AG09309 (cell line): ENCODE measurements at places on chromosomes 16 and 17.

GRCh38 chr16:72983728-72984350 lies 64.1 kb downstream of the ZFHX3 start:
- DNase-seq: no peak

- no peak for DNase-seq
These were observed 4.3 kb upstream of the ALDOC start for GRCh38 chr17:28580959-28581358.

GRCh38 chr17:58648236-58648635 lies 43.6 kb downstream of the TEX14 start:
- no peak for DNase-seq

- no peak for DNase-seq
These were observed 43.3 kb downstream of the SALL1 start for GRCh38 chr16:51107742-51108141.

GRCh38 chr16:49343291-49343690 lies 30.3 kb upstream of the C16orf78 start:
- no peak for DNase-seq

- DNase-seq: no peak
These were observed 5.7 kb downstream of the IRX5 start for GRCh38 chr16:54936201-54936978.

DNA sequence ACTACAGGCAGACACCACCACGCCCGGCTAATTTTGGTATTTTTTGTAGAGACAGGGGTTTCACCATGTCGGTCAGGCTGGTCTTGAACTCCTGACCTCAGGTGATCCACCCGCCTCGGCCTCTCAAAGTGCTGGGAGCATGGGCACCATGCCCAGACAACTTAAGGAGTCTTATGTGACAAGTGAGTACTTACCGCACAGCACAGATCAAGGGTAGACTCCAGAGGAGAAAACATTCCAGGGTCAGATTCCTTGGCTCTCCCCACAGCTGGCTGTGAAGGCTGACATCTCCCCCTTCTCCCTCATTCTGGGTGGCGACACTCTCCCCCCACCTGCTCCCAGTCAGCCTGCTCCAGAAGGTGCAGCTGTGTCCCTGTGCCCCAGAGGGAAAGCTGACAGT lies 10.6 kb downstream of the ZSCAN10 start:
- no peak for DNase-seq

DNA sequence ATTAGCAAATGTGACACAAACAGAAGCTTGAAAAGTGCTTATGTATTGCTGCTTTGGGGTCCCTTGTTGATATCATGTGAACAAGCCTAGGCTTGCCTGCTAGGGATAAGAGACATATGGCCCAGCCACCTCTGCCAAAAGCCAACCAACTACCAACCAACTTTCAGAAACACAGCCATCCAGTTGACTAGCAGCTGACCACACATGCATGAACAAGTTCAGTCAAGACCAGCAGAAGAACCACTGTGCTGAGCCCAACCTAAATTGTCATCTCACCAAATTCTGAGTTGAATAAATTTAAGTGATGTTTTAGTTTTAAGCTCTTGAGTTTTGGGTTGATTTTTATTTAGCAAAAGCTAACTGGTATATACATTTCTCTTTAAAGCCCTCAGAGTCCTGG lies 3.5 kb downstream of the ERN2 start:
- no peak for DNase-seq

DNA sequence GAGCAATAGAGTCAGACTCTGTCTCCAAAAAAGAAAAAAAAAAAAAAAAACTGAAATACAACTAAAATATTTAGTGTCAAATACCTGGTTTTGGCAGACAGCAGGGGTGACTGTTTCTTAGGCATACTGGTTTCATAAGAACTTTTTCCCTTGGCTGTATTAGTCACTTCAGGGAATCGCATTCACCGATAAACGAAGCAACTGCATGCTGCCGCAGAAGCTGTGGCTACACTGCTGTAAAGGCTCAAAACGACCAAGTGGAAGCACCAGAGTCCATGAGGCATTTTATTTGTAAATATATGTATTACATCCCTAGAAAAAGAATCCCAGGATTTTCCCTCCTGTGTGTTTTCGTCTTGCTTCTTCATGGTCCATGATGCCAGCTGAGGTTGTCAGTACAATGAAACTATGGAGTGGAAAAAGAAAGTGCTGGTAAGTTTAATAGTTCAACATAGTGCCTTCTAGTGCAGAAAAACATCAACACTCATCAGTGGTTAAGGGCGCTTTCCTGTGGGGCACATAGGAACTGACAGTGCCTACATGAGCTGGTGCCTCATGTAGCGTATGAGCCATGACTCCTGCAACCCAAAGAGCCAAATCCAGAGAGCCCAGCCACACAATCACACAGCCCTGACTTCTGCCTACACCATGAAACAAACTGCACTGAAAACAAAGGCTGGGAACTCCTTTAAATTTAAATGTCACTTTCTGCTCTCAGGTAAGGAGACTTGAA lies 7.3 kb downstream of the RPS15A start:
- DNase-seq: no peak

DNA sequence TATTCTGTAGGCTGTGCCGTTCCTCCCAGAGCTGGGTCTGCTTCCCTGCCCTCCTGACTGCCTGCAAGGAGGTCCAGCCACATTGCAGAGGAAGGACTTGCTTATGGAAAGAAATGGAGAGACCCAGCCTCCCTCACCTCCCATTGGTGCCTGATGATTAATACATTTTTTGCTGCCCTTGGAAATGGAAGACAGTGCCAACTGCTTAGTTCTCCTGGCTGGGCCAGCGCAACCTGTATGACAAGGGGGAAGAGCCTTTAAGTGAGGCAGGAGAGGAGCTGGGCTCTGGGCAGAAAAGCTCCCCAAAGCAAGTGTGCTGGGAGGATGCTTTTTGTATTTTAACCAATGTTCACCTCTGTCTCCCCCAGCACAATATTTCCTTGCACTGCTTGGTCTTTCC lies 238.5 kb downstream of the SOX9 start:
- DNase-seq: no peak

- no peak for DNase-seq
These were observed 8.9 kb upstream of the TCF25 start for GRCh38 chr16:89864527-89864820.

DNA sequence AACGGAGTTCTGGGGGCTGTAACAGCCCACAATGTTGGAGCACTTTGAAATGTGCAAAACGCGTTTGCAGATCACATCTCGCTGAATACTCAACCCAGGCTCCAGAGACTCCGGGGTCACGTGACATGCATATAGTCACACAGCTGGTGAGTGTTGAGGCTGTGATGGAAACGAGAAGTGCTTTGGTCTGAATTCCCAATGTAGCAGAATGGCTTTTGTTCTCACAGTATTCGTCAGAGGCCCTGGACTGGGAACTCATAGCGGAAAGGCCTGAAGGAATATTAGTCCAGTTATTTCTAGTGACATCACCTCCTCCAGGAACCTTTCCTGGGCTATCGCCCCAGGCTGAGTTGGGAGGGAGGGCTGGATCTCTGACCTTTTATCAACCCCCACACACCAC lies 95.8 kb upstream of the CRHR1 start:
- no peak for DNase-seq

DNA sequence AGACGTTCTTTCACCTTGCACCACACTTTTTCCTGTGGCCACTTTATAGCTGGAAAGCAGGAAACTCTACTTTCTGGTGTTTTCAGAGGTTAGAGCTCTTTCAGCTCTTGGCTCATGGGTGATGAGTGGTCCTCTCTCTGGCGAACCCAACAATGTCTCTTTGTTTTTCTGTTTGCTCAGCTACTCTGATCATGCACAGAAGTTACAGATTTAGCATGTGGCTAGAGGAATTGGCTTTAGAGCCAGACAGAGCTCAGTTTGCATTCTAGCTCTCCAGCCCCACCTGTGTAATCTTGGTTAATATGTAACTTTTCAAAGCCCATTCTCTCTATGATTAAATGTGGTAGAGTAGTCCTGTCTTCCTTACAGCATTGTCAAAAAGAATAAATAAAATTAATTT lies 225.2 kb downstream of the HAPSTR1 start:
- DNase-seq: no peak

- DNase-seq: no peak
These were observed 713 bp downstream of the COX11 start for GRCh38 chr17:54967621-54968261.

- DNase-seq: no peak
These were observed 74.2 kb downstream of the CRISPLD2 start for GRCh38 chr16:84893849-84894599.

- no peak for DNase-seq
These were observed 50.7 kb upstream of the CNTNAP4 start for GRCh38 chr16:76226481-76226880.

DNA sequence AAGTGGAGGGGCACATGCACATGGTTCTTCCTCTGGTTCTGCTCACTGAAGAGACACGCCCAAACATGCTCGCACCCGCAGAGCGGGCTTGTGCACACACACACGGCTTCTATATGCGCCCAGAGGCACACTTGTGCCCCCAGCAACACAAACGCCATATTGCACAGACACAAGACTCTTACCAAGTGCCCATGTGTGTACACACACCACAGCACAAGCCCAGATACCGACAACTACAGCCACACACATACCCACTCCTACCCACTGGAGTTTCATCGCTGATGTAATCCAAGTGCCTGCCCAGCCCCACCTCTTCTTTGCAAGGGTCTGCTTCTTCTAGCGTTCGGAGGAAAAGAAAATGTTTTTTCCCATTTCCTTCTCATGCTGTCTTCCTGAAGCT lies 6.5 kb upstream of the PRR29 start:
- no peak for DNase-seq

- no peak for DNase-seq
These were observed 19.0 kb downstream of the CPNE2 start for GRCh38 chr16:57111420-57111819.

GRCh38 chr17:299546-299945 lies 53.1 kb downstream of the RPH3AL start:
- DNase-seq: no peak

DNA sequence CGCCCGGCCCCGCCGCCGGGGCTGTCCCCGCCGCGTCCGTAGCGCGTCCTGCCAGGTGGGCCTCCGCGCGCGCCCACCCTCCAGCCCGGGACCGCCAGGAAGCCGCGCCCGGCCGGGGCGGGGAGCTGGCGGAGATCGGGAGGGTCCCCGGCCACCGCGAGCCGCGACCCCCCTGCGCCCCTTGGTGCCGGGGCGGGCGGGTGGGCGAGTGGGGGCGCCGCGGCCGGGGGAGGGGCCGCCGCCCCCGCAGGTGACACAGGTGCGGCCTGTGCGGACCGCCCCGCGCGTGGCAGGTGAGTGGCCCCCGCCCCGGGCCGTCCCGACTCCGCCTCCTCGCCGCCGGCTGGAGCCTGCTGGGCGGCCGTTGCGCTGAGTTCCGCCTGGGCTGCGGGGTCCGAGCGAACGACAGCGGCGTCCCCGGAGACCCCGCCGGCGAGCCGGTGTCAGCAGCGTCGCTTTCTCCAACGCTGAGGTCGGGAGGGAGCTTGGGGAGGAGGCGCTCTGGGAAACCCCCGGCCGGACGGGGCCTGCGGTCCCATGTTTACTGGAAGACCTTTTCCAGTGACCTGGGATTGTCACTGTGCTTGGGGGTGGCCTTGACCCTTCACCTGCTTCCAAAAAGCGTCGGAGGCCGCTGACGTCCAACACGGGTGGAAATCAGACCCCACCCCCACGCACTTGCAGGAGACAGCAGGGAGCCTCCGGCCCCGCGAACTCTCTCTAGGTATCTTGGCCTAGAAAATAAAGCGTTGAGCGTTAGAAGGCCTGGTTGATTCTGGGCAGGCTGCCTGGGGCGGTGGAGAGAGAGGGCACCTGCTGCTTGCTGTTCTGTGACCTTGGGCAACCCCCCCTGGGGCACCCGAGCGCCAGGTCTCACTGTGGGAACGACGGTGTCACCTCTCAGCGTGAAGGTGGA lies 542 bp downstream of the KLHL36 start:
- no peak for DNase-seq

DNA sequence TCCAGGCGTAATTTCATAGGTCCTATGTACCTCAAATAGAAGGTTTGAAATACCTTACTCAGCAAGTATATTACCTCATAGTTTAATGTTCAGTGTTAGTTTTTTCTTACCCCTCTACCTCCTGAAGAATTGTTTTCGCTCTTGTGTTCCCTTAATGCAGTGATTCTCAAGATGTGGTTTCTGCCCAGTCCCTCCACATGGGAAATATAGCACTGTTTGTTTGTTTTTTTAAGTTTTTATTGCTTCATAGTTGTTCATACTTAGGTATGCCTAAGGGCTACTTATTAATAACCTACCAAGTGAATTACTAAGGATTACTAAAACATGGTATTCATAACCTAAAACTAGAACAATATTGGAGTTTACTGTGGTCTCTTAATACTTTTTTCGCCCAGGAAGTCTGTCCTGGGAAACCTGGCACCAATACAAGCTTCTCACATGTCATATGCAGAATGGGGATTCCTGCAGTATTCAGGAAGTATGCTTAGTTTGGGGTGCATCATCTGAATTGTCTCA lies 5.0 kb downstream of the RSPRY1 start:
- DNase-seq: no peak

GRCh38 chr16:67432506-67432890 lies 1.6 kb downstream of the HSD11B2 start:
- no peak for DNase-seq

DNA sequence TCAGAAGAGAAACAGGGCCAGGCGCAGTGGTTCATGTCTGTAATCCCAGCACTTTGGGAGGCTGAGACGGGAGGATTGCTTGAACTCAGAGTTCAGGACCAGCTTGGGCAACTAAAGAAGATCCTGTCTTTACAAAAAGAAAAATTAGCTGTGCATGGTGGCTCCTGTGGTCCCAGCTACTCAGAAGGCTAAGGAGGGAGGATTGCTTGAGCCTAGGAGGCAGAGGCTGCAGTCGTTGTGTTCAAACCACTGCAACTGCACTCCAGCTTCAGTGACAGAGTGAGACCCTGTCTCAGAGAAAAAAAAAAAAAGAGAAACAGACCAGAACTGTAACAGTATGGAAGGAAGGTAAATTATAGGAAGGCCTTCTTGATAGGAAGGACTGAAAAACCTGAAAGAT lies 10.3 kb downstream of the ARL4D start:
- DNase-seq: no peak

DNA sequence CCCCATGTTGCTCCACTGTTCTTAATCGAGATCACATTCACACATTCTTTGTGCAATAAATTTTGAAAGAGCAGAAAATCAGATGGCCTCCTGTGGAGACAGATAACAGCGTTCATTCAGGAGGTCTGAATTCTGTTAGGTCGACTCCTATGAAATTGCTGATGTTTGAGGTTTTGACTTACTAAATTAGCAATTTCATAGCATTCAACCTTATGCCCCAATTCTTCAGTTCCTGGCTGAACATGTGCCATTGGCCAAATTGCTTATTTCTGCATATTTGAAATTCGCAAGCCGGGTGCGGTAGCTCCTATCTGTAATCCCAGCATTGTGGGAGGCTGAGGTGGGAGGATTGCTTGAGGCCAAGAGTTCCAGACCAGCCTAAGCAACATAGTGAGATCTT lies 22.1 kb upstream of the C16orf74 start:
- no peak for DNase-seq
